ENCODE measurements at places on chromosomes 12 and 14.
A peak's percentile ranks its signal among the peaks of the same experiment; 100 is the strongest.

DNA sequence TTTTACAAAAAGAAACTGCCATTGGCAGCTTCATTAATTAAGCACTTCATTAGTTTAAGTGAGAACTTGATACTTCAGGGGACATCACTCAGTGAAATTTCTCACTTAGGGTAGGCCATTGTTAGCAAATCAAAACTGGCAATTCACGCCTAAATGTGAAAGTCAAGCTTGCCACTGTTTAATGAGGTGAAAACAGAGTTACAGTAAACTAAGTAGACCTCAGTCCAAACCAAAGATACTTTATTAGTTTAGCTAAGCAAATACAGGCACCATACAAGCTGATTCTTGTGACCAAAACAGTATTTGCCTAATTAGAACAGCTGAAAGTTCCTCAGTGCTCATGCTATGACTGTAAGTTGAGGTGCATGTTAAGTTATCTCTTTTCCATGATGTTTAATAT lies 176.5 kb upstream of the CPNE8 start:
- no peak for DNase-seq

GRCh38 chr14:20774258-20774824 lies 6.1 kb downstream of the EDDM3B start:
- DNase-seq: no peak

- DNase-seq: no peak
Observed at GRCh38 chr14:96407935-96408570, 16.1 kb downstream of the AK7 start.

- no peak for DNase-seq
Observed at GRCh38 chr12:97380440-97380839, 82.2 kb upstream of the RMST start.

DNA sequence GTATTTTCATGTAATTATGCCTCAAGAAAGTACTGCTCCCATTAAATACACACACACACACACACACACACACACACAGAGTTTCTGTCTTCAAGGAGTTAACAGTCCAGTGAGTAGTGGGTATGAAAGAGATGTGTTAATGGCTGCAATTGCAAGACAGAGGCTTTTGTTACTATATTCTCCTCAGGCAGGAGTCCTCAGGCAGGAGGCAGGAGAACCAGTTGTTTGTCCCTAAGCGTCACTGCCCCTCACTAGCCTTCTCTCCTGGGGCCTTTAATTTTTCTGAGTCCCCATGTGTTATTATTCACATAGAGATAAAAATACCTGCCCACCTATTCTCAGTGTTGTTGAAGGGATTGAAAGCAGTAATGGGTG lies 31.2 kb downstream of the DAD1 start:
- DNase-seq: no peak

DNA sequence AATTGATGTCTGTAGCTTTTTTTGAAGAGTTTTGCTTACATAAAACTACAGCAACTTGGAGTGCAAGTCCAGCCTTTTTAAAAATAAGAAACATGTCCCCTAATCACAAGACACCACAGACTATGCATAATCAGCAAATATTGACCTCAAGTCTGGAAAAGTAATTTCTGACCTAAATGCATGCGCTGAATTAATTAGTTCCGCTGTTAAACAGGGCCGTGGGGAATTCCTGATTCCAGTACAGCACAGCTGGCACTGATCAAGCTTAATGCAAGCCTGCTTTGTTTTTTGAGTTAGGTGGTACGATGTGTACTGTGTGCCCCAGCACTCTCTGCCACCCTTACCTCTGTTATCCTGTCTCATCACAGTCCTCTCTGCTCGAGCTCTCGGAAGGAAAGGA lies 9.2 kb downstream of the MLH3 start:
- no peak for DNase-seq

GRCh38 chr14:30748343-30748742 lies 126.0 kb upstream of the COCH start:
- no peak for DNase-seq

GRCh38 chr14:61153431-61153830 lies 127.7 kb downstream of the TMEM30B start:
- no peak for DNase-seq

- peak; percentile 29 for DNase-seq
Observed at GRCh38 chr12:67517181-67517887, 131.2 kb upstream of the DYRK2 start.

DNA sequence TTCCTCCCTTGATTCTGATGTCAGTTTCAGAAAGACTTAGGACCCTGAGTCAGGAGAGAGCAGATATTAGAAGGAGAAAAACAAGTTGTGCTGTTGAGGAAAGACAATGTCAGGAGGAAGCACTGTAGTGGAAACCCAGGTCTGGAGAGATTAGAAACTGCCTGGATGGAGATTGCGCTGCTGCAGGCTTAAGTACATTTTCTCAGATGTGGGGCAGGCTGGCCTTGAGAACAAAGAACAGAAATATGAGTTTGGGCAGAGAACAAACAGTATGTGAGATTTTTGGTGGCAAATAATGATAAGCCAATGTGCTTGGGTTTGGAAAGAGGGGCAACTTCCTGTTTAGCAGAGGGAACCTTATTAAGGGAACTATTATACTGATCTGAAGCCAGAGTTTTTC lies 74.3 kb upstream of the PRMT8 start:
- no peak for DNase-seq

GRCh38 chr14:55122440-55122986 lies 6.5 kb upstream of the LGALS3 start:
- peak; percentile 87 for DNase-seq

GRCh38 chr12:69687390-69687789 lies 11.7 kb downstream of the BEST3 start:
- no peak for DNase-seq

- no peak for DNase-seq
Observed at GRCh38 chr12:81150382-81150781, 72.5 kb downstream of the ACSS3 start.

DNA sequence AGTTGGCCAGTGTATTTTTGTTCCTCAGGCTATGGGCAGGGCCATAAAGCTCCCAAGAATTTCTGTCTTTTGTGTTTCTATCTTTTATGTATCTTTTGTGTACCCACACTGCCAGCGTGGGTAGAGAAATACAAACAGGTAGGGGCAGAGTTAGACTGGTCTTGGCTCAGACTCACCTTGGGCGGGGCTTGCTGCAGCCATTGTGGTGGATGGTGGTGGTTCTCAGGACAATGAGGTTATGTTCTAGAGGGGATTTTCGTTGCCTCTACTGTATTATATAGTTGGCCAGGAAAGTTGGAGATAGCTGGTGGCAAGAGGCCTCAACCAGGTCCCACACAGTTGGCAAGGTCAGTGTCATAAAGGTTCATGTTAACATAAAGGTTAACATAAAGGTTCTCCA lies 977.5 kb upstream of the LRFN5 start:
- DNase-seq: no peak

- no peak for DNase-seq
Observed at GRCh38 chr12:116389990-116390389, 112.5 kb upstream of the MED13L start.

DNA sequence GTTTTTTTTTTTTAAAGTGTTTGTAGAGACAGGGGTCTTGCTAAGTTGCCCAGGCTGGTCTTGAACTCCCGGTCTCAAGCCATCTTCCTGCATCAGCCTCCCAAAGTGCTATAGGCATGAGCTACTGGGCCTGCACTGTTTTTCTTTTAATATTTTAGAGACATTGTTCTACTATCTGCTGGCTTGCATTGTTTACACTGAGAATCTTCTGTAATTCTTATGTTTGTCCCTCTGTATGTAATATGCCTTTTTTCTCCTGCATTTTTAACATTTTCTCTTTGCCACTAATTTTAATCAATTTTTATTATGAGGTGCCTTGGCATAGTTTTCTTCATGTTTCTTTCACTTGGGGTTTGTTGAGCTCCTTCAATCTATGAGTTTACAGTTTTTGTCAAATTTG lies 15.4 kb upstream of the BCAT1 start:
- no peak for DNase-seq

GRCh38 chr12:121033625-121034349 lies 5.3 kb downstream of the OASL start:
- DNase-seq: no peak

- DNase-seq: no peak
Observed at GRCh38 chr14:45658226-45658916, 405.4 kb upstream of the MIS18BP1 start.

- DNase-seq: no peak
Observed at GRCh38 chr14:103118663-103119404, 4.4 kb upstream of the TNFAIP2 start.

- DNase-seq: peak; percentile 97
Observed at GRCh38 chr14:73759714-73760597, 45.8 kb upstream of the PNMA1 start.

GRCh38 chr14:78951602-78952001 lies 781.4 kb downstream of the NRXN3 start:
- no peak for DNase-seq

DNA sequence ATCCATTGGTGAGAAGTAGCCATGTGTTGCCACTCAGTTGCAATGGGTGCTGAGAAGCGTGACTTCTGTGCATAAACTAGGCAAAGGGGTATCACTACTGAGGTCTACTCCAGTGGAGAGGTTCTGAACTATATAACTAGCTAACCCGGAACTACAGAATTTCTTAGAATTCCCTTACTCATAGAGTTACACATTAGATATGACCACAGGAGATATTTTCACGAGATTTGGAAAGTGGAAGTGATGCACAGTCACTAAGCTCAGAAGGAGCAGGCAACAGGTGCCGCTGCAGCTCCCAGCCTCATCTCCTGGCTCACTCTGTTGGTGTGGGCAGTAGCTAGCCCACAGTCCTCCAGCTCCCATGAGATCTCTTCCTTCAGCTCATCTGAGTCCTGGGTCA lies 136.6 kb downstream of the SSPN start:
- no peak for DNase-seq

- no peak for DNase-seq
Observed at GRCh38 chr14:30210630-30211029, 283.0 kb upstream of the PRKD1 start.
